ENCODE measurements at places on chromosomes 2 and 18. TPM values are rescaled to one million over a fixed set of nuclear protein-coding genes. Genes with fewer than 3 reads are reported as not detected.

GRCh38 chr2:501667-502066, 175.5 kb downstream of the TMEM18 start:
- no peak for DNase-seq

The SLC9A4 gene
- total RNA-seq: 0.38 TPM

DNA sequence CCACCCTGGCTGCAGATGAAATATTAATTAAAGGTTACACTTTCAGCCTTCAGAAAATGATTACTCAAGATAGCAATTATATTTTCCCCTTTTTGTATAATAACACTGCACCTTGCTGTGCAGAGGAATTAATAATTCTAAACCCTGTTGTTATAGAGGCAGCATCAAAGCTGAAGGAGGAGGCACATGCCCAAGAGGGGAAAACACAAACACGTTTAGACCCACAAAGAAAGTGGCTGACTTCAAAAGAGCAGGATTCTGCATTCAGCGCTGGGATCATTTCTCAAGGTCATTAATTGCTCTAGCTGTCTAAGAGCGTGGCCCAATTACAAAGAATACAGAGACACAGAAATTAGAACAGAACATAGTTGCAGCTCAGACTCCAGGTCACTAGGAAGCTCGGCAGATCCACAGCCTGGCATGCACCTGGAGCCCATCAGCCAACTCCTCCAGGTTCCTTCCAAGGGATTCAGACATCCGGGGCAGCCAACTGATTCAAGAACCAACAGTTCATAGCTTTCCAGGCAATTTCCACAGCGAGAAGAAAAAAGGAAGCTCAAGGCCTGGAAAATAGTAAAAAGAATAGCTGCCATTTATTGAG, 102.3 kb upstream of the ID2 start:
- no peak for DNase-seq

DNA sequence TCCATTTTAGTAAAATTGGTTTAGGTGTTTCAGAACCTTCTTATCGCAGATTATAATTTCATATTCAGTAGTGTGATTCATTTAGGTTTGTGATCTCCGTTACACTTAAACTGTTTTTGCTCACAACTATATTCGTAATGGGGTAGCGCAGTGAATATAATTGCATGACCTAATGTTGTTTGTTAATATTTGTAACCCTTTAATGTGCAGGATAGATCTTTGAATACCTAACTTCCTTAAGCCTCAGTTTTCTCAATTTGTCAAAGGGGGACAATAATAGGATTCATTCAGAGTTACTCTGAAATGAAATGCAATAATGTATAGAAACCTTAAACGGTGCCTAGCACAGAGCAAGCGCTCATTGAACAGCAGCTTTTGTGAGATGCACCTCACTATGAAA, 558 bp upstream of the ZDBF2 start:
- DNase-seq: no peak

The SERPINB3 gene
- not detected for total RNA-seq

- no peak for DNase-seq
Measured at GRCh38 chr18:35713545-35713944, 132.0 kb downstream of the GALNT1 start.

DNA sequence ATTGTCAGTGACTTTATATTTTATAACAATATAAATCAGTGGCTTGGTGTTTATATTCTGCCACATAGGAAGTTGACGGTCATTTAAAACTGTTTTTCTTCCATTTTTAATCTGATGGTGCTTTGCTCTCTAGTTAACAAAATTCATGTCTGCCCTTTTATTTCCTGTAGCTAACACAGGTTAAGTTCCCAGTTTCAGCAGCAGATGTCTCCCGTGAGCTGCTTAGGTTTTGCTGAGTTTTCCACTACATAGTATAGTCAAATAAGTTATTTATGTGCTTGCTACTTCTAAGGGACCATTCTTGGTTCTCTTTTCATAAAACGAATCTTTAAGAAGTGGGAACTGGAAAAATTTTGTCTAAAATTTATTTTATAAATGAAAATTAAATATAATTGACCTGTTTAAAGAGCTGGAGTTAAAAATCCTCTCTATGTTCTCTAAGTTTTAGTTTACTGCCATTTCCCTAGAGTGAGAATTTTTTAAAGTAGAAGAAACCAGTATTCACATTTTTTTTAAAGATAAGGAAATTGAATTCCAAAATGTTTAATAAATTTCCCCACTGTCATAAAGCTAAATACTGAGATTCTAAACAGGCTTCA, 20.6 kb downstream of the HTR2B start:
- DNase-seq: peak; percentile 54

DNA sequence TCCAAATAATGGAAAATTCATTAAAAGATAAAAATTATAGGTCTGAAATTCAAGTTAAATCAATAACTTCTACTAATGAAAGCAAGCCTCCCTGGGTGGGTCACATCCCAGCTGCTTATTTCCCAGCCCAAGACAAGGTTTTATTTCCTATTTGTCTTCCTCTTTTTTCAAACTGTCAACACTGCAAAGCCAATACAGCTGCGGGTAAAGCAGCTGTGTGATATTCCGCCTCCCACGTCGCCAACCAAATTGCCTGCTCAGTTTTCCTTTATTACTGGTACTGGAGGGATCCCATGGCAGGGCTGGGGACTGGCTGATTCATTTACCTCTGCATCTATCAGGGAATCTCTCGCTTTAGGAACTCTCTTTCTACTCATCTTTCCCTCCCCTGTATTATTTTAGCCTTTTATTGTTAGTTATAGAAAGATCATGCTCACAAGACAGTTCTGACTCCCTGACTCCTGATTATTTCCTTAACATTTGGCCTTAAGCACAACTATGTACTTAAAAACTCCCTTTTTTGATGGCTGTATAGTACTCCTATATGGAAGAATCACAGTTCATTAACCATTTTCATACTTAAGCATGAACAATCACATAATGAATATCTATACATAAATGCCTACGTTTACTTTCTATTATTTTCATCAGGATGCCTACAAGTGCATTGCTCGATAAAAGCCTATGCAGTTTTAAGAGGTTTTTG, 253.1 kb downstream of the CDCA7 start:
- DNase-seq: no peak

DNA sequence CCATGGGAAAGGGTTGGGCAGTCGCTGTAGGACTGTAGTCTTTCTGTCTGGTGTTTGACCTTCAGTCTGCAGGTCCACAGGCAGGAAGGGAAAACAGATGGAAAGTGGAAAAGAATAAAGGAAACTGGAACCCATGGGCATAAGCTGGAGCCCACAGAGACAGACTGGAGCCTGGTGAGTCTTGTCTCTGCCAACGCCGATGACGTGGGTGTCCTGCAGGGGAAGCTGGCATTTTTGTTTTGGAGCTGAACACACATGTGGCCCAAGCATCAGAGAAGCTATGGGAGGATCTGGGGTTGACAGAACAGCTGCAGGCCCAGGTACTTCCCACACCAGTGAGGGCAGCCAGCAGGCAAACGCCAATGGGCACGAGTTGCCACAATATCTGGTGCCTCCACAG, 28.2 kb upstream of the SOCS6 start:
- DNase-seq: no peak

DNA sequence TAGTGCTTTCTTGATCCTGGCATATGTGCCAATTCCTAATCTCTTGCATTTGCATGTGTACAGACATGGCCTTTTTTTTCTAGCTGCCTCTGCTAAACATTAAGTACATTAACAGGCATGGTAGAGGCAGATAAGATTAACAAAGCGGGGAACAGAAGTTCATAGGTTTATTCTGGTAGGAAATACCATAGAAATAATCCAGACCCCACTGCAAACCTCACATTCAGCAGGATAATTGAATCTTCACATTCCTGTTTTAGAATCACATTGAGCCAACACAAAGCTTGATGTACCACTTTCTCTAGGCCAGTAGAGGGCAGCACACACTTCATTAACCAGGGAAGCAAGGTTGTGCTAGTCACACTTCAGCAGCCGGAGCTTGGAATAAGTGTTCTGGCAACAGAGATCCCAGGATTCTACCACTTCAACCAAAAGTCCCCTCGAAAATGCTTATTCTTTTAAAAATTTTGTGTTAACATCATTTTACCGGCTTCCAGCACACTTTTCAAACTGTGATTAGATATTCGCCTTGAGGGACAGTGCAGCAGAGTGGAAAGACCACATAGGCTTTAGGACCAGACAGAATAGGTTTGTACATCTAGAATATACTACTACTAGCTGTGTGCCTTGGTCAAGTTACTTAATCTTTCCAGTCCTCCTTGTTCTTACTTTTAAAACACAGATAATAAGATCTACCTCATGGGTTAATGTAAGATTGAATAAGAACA, 420.2 kb upstream of the CHST9 start:
- DNase-seq: peak; percentile 39

DNA sequence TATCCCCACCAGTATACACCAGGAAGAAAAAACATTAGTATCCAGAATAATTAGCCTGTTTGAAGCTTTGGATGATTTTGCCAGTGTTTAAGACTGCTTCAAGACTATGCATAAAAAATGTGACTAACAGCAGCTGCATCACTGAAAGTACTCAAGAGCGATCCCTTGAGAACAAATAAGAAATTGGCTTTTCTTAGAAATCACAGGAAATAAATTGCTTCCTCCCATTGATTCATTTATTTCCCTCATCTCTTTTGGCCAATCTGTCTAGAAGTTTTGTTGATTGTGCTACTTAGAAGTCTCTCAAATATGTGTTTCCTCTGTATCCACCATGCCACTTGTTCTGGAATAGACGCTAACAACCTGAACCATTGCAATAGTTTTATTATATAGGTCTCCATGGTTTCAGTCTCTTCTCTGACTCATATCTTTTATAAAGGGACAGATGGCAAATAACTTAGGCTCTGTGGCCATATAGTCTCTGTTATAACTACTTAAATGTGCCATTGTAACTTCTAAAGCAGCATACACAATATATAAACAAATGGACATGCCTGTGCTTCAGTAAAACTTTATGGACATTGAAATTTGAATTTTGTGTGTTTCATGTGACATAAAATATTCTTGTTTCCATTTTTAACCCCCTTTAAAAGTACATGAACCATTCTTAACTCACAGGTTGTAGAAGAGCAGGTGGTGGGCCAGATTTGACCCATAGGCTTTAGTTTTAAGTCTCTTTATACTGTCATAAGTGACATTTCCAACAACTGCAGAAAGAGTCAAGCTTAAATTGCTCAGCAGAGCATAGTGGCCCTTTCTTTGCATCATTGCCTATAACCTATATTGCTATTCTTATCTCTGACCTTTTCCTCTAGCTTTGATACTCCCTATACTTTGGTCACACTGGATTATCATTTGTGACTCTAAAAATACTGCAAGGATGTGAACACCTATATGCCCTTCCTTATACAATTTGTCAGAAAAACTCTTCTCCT, 123.9 kb downstream of the MC4R start:
- no peak for DNase-seq

DNA sequence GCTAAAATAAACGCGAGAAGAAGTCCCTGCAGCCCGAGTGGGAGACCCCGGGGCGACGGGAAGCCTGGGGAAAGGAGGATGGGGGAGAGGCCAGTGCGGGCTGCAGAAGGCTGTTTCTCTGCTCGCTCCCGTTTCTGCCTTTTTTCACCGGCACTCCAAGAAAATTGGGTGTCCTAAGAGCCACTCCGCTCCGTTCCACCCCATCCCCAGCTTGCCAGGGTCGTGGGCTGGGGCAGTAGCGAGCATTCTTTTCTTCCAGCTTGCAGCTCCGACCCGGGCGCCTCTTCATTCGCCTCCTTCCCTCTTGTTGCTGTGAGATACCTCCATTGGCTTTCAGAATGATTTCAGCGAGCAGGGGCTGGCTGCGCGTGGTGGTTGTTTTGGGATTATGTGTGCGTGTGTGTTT, 1.1 kb downstream of the HOXD3 start:
- no peak for DNase-seq

The ONECUT2 gene
- total RNA-seq: not detected

The SETBP1 gene
- 36.0 TPM for total RNA-seq

DNA sequence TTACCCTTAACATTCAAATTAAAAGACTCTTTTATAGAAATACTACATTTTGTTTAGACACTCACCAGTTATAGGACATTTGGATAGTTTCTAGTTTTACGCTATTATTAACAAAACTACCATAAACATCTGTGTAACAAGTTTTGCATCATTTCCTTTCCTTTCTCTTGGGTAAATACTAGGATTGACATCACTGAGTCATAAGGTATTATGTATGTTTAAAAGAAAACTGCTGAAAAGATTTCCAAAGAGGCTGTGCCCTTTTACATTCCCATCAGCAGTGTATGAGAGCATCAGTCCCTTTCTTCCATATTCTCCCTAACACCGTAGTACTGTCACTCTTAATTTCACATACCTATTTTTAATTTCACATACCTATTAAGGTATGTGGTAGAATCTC, 130.6 kb downstream of the USP34 start:
- no peak for DNase-seq

The EGR4 gene
- total RNA-seq: 2.6 TPM

GRCh38 chr2:191369034-191369433, 123.8 kb downstream of the MYO1B start:
- no peak for DNase-seq

The FAM237A gene
- total RNA-seq: not detected

DNA sequence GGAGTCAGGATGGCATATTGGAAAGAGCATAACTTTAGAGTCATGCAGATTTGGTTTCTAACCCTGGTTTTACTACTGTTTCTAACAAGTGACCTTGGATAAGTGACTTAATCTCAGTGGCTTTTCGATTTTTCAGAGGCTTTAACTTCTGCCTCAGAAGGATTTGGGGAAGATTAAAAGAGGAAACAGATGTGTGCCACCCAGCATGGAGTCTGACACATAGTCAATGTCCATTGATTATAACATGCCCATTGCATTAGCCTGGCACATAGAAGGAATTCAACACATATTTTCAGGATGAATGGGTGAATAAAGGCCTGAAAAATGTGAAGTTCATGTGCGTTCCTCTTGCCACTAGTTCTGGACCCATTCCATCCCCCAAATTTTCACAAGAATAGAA, 438.2 kb downstream of the EPHA4 start:
- no peak for DNase-seq

GRCh38 chr2:239200646-239201530, 199.9 kb downstream of the HDAC4 start:
- DNase-seq: no peak

DNA sequence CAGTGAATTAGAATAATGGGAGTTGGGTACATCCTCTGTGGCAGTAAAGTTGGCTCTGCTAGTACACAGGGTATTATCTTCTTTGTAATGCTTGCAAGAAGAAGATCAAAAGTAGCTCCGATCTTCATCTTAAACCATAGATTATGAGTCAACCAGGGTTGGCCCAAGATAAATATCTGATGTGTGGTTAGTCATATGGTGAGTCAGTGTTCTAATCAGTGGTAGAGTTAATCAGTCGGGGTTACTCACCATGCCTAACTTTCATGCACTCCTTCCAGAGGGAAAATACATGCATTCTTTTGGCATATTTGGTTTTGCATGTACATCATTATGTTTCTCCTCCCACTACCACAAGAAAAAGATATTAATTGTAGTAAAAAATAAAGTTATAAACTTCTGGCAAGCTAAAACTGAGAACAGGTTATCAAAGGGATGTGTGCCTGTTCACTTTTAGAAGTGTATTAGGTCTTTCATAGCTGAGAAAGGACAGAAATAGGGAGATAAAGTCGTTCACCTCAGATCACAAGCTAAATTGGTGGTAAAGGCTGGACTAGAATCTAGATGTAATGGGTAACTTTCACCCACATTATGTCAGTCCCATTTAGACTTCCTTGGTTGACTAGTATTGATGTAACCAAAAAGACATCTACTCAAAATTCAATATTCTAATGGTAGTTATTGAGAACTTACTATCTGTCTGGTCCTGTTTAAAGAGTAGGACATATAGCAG, 684.4 kb downstream of the IRS1 start:
- no peak for DNase-seq

The UGT1A1 gene
- total RNA-seq: not detected
